ENCODE measurements at places on chromosomes 5 and 9.

DNA sequence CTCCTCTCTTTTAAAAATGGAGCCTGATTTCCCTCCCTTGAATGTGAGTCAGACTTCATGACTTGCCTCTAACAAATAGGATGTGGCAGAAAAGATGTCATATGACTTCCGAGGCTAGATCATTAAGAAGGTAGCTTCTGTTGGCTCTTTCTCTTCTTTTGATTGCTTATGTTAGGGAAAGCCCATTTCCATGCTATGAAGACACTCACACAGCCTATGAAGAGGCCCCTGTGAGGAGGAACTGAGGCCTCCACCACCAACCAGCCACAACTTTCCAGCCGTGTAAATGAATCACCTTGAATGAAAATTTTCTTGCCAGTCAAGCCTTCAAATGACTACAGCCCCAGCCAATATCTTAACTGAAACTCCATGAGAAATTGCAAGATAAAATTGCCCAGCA lies 413.4 kb downstream of the TMEM38B start:
- DNase-seq: no peak

DNA sequence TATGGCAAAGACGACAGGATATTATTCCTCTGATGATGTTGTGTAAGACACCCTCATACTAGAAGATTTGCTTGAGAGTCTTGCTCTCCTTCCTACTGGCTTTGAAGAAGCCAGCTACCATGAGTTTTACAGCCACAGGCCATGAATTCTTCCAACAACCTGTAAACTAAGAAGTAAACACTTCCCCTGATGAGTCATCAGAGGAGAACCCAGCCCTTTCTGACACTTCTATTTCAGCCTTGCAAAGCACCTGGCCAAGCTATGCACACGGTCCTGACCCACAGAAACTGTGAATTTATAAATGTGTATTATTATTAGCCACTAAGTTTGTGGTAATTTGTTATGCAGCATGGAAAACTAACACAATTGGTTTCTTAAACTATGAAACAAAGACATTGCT lies 288.8 kb upstream of the ADAMTSL1 start:
- no peak for DNase-seq

DNA sequence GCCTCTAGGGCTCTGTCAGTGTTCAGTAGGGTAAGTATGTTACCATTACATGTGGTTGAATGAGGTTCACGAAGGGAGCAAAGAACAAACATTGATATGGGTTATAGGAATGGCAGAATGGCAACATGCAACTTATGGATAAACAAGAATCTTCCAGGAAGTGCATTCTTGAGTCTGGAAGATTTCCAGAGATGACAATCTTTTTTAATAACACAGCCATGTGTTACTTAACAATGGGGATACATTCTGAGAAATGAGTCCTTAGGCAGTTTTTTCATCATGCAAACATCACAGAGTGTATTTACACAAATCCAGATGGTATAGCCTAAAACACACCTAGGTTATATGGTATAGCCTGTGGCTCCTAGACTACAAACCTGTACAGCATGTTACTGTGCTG lies 9.1 kb upstream of the SLC28A3 start:
- DNase-seq: no peak

GRCh38 chr5:101590384-101590783 lies 687.3 kb upstream of the ST8SIA4 start:
- no peak for DNase-seq

- no peak for DNase-seq
These were observed 163.8 kb downstream of the SYK start for GRCh38 chr9:90965226-90966030.

- no peak for DNase-seq
These were observed 19.9 kb downstream of the ENHO start for GRCh38 chr9:34502891-34503290.

- DNase-seq: no peak
These were observed 51.1 kb downstream of the STARD4 start for GRCh38 chr5:111461255-111461671.

- no peak for DNase-seq
These were observed 9.2 kb downstream of the POC5 start for GRCh38 chr5:75707911-75708509.

DNA sequence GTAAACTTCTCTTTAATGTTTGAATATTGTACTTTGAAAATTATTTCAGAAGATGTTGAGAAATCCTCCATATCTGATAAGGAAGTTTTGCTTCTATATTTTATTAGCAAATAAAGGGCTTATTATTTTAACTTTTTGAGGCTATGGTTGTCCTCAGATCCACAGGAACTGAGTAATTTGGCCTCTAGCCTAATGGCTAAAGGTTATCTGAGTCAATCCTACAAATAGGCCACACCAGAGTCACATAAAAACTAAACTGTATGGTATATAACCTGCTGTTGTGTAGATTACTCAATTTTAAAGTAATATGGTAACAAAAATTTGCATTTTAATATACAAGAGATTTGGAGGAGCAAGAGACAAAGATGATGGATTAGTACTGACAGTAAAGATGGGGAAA lies 549.2 kb upstream of the GRAMD2B start:
- no peak for DNase-seq

- DNase-seq: no peak
These were observed 9.9 kb downstream of the SNCB start for GRCh38 chr5:176620333-176620981.

GRCh38 chr5:62309107-62309506 lies 3.1 kb downstream of the KIF2A start:
- no peak for DNase-seq

DNA sequence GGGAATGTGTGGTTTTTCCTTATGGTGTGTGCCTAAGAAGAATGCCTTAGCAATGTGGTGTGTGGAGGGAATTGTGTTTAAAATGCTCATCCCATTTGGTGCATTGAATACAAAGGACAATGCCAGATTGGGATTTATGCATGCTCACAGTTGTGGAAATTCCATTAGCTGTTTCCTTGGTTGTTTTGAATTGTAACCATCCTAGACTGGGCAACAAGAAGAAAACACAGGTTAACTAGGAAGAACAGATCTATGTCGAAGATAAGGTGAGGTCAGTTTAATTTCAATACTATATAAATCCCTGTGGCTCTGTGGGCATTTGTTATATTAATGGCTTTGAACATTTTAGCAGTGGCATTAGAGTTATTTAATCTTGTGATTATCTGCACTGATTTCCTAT lies 266.8 kb downstream of the MAT2B start:
- no peak for DNase-seq

- DNase-seq: no peak
These were observed 8.5 kb upstream of the TPM2 start for GRCh38 chr9:35698231-35698630.

DNA sequence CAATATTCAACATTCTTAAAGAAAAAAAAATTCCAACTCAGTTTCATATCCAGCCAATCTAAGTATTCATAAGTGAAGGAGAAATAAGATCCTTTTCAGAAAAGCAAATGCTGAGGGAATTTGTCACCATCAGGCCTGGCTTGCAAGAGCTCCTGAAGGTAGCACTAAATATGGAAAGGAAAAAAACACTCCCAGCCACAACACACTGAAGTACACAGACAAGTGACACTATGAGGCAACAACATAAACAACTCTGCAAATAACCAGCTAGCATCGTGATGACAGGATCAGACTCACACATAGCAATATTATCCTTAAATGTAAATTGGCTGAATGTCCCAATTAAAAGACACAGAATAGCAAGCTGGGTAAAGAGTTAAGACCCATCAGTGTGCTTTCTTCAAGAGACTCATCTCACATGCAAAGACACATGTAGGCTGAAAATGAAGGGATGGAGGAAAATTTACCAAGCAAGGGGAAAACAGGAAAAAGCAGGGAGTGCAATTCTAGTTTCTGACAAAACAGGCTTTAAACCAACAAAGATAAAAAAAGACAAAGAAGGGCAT lies 33.1 kb downstream of the ANKRD33B start:
- DNase-seq: no peak

GRCh38 chr5:78203815-78204214 lies 90.7 kb downstream of the AP3B1 start:
- DNase-seq: no peak

DNA sequence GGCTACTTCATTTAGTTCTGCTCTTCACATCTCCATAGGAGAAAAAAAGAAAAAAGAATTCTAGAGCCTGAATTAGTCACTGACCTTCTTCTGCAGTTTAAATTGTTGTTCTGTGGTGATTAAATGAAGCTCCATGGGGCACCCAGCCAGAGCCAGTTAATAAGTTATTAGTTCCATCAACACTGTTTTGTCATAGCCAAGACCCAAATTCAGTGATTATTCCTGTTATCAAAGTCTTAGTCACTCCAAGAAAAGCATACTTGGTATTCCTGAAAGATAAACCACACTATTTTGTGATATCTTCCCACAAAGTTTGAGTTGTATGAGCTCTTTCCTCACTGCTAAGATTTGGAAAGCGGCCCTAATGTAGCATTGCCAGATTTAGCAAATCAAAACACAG lies 134.8 kb upstream of the RGMB start:
- DNase-seq: no peak

DNA sequence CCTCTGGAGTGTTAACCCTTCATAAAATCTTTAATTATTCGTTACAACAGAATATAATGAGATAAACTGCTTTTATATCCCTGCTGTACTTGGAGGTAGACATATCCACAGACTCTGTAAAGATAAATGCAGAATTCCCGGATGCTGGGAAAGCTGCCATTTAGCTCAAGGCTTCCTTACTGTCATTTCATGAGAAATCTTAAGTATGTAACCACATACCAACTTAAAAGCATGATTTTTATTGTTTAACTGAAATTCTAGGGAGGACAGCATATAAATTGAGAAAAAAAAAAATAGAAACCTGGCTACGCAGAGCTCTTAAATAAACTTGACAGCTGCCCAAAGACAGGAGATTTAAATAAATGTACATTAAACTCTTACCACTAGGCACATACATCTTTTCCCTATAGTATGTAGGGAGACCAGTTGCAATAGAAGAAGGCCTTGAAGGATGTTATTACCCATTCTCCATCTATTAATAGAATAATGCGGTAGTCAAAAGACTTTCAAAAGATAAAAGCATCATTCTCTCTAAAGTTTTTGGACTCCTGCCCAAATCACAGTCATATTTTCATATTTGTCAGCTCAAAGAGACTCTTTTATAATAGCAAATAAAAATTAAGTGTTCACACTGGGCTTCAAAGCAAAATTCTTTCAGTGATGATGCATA lies 373.8 kb downstream of the NDUFS4 start:
- no peak for DNase-seq

DNA sequence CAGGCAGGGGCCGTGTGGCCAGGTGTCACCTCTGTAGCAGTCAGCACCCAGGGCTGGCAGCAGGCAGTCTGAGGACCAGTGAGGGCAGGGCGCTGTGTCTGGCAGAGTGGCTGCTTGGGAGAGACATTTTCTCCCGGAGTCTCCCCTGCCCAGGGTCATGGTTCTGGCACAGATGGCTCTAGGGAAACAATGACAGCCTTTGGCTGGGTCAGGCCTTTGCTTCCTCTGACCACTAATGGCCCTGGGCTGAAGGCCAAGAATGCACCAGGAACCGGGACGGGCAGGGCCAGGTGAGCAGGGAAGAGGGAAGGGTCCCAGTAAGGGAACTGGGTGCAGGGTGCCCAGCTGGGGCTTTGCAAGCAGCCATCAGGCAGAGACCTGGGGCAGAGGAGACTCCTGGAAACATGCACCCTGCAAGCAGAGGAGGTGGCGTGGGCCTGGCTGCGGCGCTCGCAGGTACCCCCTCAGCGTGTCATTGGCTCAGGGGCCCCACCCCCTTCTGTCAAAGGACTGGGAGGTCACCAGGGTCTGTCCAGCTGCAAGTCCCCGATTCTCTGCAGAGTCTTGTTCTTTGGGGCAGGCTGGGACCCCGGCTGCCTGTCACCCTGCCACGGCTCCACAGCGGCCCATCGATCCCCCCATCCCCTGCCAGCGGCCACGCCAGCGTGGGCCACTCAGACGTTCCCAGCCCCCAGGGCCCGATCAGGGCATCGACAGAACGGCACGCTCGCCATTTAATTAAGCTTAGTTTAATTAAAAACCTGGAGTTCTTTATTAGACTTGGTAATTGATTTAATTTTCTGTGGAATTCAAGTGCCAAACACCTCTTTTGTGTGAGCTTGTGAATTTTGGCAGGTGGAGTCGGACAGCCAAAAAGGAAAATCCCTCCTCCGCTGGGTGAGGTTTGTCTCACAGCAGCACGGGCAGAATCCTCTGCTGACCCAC lies 18.9 kb upstream of the TMEM250 start:
- no peak for DNase-seq

DNA sequence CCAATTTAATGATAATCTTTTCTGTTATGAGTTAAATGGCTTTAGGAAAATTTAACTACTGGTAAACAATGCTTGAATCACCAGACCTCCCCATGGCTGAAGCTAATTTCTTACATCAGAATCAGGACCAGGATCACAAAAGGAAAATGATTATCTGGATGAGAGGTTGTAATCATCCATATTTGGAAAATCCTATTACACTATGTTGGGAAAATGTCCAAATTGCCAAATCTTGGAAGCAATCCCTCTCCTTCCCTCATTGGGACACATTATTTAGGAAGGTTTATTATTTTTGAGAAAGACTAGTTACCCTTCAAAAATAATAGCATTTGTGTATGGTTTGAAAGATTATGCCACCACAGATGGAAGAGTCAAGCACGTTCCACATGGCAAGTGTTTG lies 130.7 kb upstream of the MINAR2 start:
- DNase-seq: no peak

DNA sequence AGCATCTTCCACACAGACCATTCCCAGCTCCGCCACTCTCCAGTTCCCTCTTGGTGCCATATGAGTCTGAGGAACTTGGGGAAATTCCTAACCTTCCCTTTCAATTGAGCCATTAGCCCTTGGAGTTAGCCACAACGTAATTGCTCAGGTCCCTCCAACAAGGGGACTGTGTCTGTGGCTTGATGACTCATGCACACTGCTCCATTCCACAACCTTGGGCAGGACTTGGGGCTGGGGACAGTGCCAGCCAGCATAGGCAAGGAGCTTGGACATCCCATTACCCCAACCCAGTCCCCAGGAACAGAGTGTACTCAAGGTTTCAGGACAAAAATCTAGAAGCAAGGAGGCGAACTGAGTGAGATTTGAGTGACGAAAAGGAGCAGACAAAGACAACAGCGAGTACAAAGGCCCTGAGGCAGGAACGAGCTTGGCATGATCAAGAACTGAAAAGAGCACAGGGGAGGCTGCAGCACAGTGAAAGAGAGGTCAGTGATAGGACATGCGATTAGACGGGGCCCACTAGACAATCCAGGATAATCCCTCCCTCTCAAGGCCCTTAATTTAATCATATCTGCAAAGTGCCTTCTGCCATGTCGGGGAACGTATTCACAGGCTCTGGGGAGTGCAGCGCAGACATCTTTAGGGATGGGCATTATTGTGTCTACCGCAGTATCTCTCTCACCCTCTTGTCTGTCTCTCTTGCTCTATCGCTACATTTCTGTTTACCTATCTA lies 16.0 kb upstream of the JADE2 start:
- DNase-seq: no peak

GRCh38 chr9:129305246-129305645 lies 127.2 kb upstream of the IER5L start:
- DNase-seq: no peak

GRCh38 chr9:33106827-33107621 lies 30.6 kb upstream of the SMU1 start:
- DNase-seq: no peak

All from activated CD4-positive, alpha-beta memory T cell treated with anti-CD3 and anti-CD28 coated beads for 36 hours (primary cell).